ENCODE measurements at places on chromosomes 6 and 20. TPM values are rescaled to one million over a fixed set of nuclear protein-coding genes. Genes with fewer than 3 reads are reported as not detected.

NKAIN4 gene
- not detected for polyA plus RNA-seq

SIRPG gene
- 0.62 TPM for polyA plus RNA-seq

AGPAT1 gene
- 15.3 TPM for polyA plus RNA-seq

BPI gene
- 0.02 TPM for polyA plus RNA-seq

SLC44A4 gene
- polyA plus RNA-seq: 0.33 TPM

LCA5 gene
- 0.73 TPM for polyA plus RNA-seq
